Hepatic stellate cell (primary cell): ENCODE measurements at places on chromosomes 3 and 15.

DNA sequence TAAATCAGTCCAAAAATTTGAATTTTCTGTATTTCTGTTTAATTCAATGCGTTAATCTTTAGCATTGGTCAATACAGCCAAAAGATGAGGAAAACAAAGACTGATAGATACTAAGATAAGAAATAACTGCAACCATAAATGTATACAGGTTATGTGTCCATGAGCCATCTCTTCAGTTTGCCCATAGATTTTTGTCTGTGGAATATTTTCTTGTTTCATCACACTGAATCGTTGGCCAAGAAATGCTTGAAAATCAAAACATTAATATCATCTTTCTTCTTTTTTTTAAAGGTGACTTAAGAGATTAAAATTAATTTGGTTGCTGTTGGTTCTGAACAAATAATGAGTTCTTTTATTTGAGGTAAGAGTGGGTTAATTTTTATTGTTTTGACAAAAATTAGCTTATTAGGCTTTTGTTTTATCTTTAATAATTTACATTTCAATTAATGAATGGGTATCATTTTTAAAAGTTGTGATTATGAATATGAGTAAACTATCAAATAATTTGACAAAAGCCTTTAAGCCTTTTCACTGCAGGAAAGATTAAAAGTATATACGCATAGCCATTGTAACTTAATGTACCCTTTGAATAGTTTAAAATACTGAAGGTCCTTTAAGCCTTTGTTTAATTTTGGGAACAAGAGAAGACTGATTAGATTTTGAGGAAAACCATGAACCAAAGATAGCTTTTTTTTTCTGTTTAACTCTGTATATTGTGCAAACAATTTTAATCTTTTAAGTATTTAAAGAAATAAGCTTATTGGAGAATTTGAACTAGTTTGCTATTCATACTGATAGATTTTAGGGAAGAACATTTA lies 14.7 kb upstream of the CHD2 start:
- no peak for DNase-seq

DNA sequence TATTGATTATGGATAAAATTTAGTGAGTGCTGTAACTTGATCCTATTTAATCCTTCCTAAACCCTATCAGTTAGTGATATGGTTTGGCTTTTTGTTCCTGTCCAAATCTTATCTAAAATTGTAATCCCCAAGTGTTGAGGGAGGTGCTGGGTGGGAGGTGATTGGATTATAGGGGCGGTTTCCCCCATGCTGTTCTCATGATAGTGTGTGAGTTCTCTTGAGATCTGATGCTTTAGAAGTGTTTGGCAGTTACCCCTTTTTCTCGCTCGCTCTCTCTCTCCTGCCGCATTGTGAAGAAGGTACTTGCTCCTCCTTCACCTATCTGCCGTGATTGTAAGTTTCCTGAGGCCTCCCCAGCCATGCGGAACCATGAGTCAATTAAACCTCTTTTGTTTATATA lies 134.0 kb upstream of the SUCLG2 start:
- no peak for DNase-seq

DNA sequence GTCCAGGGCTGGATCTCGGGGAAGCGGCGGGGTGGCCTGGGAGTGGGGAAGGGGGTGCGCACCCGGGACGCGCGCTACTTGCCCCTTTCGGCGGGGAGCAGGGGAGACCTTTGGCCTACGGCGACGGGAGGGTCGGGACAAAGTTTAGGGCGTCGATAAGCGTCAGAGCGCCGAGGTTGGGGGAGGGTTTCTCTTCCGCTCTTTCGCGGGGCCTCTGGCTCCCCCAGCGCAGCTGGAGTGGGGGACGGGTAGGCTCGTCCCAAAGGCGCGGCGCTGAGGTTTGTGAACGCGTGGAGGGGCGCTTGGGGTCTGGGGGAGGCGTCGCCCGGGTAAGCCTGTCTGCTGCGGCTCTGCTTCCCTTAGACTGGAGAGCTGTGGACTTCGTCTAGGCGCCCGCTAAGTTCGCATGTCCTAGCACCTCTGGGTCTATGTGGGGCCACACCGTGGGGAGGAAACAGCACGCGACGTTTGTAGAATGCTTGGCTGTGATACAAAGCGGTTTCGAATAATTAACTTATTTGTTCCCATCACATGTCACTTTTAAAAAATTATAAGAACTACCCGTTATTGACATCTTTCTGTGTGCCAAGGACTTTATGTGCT lies 527 bp downstream of the B2M start:
- DNase-seq, result peak; percentile 14

DNA sequence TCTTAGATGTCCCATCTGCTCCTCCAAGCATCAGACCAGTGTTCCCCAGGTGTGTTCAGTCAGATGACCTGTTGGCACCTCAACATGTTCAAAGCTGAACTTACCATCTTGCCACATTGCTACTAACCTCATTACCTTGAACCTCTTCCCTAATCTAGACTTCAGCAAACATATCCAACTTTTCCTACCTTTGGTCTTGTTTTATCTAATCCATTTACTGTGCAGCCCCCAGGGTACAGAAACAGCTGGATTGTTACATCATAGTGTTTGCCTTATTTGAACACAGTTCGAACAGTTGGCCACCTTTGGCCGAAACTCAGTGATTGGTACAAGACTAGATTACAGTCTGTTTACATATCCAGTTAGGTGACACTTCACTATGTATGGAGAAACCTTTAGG lies 36.1 kb upstream of the MCF2L2 start:
- no peak for DNase-seq

GRCh38 chr15:25893596-25893995 lies 30.5 kb upstream of the ATP10A start:
- no peak for DNase-seq

GRCh38 chr3:124939661-124940060 lies 5.1 kb upstream of the MUC13 start:
- no peak for DNase-seq

DNA sequence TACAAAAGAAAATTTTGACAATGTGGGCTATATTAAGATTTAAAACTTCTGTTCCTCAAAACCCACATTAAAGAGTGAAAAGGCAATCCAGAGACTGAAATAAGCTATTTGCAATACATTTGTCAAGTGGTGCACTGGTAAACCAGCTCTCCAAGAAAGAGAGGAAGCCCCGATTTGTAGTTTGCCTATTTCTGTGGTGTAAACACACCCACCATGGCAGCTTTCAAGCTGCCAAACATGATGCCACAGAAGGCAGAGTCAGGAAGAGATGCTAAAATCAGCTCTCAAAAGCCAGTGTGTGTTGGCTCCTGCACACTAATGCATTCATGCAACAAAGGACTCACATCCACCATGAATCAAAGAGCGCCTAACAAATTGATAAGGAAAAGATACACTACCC lies 17.5 kb downstream of the RFTN1 start:
- DNase-seq, result no peak

DNA sequence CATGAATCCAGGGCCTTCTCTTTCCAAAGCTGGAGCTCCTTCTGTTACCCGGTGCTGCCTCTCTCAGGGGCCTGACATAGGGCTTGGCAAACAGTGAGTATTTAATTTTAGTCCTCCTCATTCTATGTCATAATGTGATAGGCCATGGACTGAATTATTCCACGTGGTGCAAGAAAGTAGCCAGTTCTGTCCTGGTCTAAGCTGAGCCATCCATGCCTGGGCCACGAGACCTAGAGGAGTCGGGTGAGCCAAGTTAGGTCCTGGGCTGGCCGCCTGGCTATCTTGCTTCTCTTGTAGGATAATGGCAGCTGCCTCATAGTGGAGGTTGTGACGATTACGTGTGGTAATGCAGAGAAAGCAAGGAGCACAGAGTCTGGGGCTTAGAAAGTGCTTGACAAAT lies 170.6 kb downstream of the FAM43A start:
- no peak for DNase-seq
